ENCODE measurements at places on chromosomes 1 and 21.

GRCh38 chr1:223802602-223803001, 43.1 kb downstream of the TP53BP2 start:
- no peak for DNase-seq

GRCh38 chr1:160618763-160619274, 28.0 kb downstream of the SLAMF1 start:
- DNase-seq = no peak

- DNase-seq = no peak
Observed at GRCh38 chr1:173063171-173063570, 12.4 kb upstream of the TNFSF18 start.

- DNase-seq = no peak
Observed at GRCh38 chr21:29571949-29572348, 273.2 kb downstream of the BACH1 start.

GRCh38 chr1:233304489-233305102, 9.1 kb upstream of the PCNX2 start:
- peak; percentile 15 for DNase-seq

DNA sequence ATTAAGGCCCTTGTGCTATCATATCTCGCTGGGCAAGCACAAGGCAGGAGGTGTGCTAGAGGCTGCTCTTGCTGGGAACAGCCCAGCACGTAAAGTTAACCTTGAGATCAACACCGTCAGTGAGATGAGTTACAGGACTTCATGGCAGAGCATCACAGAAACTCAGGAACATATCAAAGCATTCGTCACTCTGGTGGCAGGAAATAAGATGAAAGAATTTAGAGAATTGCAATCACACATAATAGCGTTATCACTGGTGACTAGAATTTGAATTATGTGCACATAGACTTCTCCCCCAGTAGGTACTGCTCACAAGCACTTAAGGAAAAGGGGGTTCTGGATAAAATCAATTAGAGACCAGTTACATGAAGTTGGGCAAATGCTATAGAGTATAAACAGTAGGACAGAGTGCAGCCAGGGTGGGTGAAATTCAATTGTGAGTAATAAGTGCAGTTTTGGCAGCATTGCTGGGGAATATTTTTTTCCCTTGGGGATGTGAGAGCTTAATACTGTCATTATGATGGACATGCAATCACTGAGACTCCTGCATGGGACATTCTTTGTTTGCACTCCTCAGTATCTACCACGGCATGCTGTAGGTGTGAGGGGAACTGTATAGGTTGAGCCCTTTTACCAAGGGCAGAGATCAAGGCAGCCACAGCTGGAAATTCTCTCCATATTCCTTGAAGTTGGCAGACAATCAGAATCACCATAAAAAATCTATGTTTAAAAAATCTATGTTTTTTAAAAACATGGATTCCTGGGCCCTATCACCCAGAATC, 44.2 kb upstream of the ARHGAP29 start:
- DNase-seq = no peak

GRCh38 chr1:10063878-10064277, 31.1 kb downstream of the UBE4B start:
- no peak for DNase-seq

GRCh38 chr1:153608742-153609584, 4.0 kb downstream of the S100A16 start:
- no peak for DNase-seq

- DNase-seq = no peak
Observed at GRCh38 chr1:174689524-174689923, 241.8 kb downstream of the GPR52 start.

- DNase-seq = no peak
Observed at GRCh38 chr1:63448731-63449246, 74.2 kb downstream of the ITGB3BP start.

DNA sequence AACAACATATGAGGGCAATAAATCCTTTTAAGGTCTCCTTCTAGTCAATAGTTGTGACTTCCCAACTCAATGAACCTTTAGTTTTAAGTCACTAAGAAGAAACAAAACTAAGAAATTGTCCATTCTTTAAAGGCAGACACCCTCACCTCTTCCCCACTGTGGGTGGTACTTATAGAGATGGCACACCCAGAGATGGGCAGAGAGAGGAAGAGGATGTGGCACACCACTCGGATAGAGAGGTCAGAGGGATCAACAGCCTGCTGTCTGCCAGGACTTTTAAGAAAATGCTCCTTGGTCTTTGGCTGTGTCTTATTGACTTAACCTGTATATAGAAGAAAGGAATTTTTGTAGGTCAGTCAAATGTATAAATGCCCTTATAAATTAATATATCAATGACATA, 45.1 kb downstream of the FASLG start:
- DNase-seq = no peak

DNA sequence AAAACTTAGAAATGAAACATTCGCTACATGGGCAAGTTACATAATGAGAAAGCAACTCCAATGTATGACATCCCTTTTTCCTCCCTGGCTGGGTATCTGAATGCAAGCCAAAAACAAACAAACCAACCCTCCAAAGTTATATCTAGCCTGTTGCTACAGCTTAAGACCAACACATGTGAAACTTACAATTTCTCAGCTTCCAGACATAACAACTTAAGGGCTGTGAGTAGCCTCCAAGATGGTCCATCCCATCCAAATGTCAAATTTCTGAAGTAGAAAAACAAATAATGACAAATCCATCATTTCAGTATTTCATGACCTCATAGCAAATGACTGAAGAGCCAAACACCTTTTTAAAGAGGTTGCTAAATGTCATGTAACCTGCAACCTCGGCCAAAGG, 19.9 kb downstream of the SETD4 start:
- DNase-seq = no peak

DNA sequence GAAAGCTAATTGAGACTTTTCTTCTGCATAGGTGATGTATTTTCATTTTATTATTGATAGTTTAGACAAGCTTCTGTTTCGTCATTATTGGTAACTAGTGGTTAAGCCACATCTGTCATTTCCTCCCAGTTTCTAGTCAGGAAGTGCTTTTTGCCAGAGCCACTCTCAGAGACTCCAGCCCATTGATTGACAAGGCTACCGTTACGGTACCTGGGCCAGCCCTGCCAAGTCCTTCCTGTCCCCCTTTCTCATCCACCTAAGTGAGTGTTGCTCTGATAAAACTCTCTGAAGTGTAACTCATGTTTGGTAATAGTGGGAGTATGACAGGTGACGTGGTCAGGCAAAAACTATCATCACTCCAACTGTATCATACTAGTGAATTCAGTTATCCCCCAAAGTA, 29.6 kb upstream of the AGL start:
- no peak for DNase-seq

GRCh38 chr1:190084552-190084951, 393.1 kb downstream of the BRINP3 start:
- DNase-seq = no peak

- no peak for DNase-seq
Observed at GRCh38 chr1:197998110-197998509, 80.9 kb downstream of the LHX9 start.

DNA sequence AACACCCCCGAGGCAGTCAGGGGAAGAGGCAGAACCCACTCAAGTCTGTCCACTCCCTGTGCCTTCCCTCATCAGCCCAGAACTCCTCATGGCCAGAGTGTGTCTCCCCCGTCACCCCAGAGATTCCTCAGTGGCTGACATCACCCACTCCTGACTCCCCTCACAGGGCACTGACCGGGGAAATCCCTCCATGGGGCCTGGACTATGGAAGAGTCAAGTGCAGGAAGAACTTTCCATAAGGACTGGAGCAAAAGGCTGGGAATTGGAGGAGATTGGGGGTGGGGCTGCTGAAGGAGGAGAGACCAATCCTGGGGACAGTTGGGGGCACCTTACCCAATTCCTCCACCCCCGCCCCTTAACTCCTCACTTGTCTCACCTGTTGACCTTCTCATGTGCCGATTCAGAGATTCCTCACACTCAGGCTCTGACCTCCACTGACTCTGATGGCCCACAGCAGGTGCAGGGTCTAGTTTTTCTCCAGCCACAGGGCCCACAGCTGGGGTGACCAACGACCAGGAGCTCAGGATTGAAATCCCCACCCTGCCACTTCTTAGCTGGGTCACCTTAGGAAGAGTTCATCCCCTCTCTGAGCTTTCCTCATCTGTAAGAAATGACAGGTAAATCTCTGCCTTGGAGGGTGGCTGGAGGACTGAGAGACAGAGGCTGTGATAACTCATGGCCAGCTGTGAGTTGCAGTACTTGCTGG, 481 bp upstream of the EXTL1 start:
- no peak for DNase-seq

- peak; percentile 22 for DNase-seq
Observed at GRCh38 chr1:10514490-10515235, 39.9 kb downstream of the PEX14 start.

GRCh38 chr1:26752519-26752918, 35.2 kb upstream of the PIGV start:
- no peak for DNase-seq

- DNase-seq = no peak
Observed at GRCh38 chr1:40300651-40301050, 16.4 kb downstream of the COL9A2 start.

- DNase-seq = no peak
Observed at GRCh38 chr1:55302972-55303371, 87.8 kb upstream of the USP24 start.

GRCh38 chr1:242784807-242785206, 260.3 kb upstream of the PLD5 start:
- DNase-seq = no peak

- no peak for DNase-seq
Observed at GRCh38 chr1:6833804-6834203, 48.5 kb downstream of the CAMTA1 start.

DNA sequence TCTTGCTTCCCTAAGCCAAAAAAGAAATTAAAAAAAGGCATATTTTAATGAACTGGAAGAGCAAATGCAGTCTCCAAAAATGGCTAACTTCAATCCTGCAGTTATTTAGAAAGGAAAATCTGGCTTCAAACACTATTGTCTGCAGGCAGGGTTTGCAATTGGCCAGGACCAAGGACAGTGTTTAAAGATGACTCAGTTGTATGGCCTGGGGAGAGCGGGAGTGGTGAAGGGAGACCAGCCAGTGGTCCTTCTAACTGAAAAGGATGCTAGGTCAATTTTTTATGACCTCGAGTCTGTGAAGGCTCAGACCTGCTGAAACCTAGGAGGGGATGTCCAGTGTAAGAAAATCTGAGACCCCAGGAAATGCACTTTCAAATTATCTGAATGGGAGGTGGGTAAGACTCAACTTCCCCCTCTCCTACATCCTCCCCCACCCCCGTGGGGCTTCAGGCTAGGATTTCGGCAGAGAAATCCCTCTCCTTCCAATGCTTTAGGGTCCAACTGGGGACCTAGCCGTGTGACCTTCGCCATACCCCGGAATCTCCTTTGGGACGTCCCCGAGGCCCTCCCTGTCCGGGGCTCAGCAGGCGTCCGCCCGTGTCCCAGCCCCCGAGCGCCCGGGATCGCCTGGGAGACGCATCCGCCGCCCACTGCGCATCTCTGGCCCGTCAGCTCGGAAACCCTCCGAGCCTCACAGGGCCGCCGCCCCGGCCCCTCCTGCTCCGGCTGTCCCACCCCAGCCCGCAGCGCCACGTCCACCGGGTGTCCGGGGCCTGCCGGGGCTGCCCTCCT, 602 bp upstream of the RIMKLA start:
- no peak for DNase-seq

GRCh38 chr1:91569411-91570119, 68.9 kb downstream of the CDC7 start:
- no peak for DNase-seq

GRCh38 chr1:38337711-38338110, 291.1 kb upstream of the POU3F1 start:
- no peak for DNase-seq

GRCh38 chr21:24367936-24368335, 1239.3 kb downstream of the MRPL39 start:
- no peak for DNase-seq

DNA sequence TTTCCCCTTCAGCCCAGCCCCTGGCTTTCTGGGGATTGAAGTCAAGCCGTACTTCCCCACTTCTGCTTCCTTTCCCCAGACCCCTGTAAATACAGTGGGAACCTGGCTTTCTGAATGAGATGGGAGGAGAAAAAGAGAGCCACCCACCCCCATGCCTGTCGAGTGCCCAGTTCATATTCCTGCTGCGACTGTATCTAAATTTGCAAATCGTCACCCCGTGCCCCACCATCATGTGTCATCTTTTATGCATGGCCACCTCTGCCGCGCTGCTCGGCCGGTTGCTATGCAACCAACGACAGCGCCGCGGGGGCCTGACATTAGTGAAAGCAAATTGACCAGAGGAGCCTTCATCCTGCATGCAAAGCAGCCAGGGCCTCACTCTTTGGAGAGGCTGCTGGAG, 143.0 kb downstream of the ELAVL4 start:
- DNase-seq = no peak

DNA sequence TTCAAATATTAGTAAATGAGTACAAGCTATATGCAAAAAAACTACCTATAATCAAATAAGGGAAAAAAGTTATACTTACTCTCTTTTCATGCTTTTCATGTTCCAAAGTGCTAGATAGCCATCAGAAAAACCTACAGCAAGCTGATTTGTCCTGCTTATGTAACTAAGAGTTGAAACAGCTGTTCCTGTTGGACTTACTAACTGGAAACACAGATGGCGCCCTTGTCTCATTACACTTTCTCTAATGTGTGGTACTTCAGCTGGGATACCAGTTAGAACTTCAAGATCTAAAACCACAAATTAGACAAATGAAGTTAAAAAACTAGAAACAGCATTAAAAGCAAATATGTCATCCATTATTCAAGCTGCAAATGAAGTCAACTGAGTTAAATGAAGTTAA, 24.3 kb downstream of the AHCTF1 start:
- DNase-seq = peak; percentile 52

DNA sequence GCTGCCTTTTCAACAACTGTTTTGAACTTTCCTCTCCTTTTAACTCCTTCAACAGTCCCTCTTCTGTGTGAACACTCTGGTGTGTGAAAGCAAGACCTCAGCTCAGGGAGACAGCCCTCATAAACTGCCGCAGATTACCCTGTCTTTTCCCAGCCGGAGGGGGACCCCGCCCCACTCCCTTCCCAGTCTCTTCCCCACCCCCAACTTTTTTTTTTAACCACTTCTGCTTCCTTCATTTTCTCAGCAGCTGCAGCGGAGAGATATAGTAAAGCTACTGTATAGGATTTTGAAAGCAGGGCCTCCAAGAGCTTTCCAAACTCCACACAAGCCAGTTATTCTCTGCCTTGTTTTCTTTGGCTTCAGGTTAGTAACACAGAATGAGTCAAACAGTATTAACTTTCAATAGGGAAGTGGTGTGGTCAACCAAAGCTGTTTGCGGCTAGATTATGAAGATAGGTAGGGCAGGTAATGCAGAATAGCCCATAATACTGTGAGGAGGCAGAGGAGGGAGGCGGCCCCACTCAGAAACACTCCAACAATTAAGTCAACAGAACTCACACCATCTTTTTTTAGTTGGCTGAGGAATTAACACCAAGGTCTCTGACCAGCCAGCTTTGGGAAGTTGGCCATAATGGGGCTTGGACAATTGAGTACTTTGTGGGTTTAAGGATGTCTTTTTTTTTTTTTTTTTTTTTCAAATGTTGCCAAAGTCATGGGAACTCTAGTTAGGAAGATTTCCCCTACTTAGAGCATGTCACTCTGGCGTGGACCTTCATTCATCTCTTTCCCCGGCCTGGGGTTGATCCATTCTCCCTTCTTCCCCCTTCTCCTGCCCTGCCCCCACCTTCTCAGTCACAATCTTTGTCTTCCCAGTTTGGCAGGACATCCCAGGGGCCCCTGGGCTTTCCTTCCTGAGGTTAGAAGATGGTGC, 177.0 kb downstream of the CLIC6 start:
- DNase-seq = no peak

Data from DMS 273 treated with DMSO at 0.1 percent for 48 hours (cell line).